Cerebellar nuclear complex (tissue), 1 donor: ENCODE measurements at places on chromosomes 11 and 22.
A peak's percentile ranks its signal among the peaks of the same experiment; 100 is the strongest.

DNA sequence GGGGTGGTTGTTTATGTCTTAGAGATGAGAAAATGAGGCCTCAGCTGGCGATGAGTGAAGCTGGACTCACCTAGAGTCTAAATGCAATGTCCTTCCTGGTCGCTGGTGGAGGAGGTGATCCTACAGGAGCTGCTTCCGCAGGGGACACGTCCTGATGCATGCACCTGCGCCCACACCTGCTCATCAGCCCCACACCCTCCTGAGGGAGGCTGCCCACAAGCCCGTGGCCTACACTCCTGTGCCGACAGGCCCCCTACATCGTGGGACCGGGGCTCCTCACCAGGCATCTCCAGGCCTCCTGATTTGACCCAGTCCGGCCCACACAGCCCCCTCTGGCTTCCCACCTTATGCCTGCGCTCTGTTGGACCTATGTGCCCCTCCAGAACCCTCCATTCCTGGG lies 857.2 kb downstream of the TBC1D22A start:
- no peak for DNase-seq

DNA sequence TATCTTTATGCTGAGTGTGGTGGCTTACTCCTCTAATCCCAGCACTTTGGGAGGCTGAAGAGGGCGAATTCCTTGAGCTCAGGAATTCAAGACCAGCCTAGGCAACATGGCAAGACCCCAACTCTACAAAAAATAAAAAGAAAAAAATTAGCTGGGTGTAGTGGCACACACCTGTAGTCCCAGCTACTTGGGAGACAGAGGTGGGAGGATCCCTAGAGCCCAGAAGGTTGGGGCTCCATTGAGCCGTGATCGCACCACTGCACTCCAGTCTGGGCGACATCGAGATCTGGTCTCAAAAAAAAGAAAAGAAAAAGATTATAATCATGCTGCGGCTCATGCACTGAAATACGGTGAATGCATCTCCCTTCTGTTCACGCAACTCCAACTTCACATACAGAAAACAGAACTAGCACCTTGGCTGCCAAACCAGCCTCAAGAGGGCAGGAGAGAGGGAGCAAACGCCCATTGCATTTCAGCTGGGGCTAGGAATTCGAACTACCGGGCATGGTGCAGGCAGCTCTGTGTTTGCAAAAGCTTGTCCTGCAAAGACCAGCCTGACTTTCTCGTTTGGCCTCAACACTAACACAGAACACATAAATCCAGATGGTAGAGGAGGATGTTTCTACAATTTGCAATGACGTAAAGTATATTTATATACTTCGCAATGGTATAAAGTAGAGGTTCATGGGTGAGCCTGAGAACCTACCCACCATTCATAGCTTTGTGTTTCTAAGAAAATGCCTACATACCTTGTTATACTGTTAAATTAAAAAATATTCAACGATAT lies 6.3 kb upstream of the SYNGR1 start:
- peak; percentile 87 for DNase-seq

- DNase-seq, result no peak
Measured at GRCh38 chr11:110000031-110000502, 93.1 kb upstream of the ZC3H12C start.

DNA sequence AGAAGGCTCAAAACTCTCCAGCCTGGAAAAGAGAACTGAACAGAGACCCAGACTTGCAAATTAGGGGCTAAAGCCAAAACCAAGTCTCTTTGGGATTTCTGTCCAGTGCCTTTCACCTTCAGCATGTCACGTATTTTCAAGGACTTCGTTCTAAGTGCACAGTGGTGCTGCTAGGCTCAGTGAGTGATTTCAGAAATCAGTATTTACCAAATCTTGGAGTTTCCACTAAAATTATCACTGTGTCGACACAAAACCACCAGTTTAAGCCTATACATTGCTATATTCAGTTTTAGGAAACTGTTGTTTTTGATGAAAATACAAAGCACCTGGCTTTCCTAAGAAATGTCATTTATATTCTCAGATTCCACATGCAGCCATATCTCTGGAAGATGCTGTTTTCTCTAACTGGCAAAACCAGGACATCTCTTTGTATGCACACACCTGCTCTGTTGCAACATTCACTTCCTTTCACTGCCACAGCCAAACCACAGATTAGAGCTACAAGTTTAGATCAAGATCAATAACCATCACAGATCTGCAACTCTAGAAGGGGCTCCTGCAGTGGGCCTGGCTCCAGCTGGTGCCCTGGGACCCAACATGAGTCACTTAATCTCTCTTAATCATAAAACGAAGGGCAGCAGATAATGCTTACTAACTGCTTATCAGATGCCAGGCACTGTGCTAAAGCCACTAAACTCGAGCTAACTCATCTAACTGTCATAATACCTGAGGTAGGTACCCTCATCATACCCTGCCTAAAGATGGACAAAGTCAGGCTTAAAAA lies 22.3 kb downstream of the SMCO4 start:
- DNase-seq, result no peak

- no peak for DNase-seq
Measured at GRCh38 chr22:29689880-29690213, 30.0 kb upstream of the CABP7 start.

DNA sequence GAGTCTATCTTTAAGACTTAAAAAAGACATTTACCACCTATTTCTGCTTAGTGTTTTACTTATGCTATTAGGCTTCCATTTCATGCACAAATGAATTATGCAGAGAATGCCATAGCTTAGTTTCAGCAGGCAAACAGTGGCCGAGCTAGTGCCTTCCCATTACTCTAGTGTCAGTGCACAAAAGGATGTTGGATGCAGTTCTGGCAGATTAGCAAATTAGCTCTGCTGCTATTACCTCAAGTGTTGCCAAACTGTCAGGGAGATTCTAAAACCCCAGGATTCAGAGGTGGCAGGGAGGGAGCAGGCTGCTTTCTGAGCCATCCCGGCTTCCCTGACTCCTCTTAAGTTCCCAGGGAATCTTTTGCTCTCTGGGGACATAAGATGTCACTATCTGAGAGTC lies 209.4 kb upstream of the NCAM1 start:
- no peak for DNase-seq

DNA sequence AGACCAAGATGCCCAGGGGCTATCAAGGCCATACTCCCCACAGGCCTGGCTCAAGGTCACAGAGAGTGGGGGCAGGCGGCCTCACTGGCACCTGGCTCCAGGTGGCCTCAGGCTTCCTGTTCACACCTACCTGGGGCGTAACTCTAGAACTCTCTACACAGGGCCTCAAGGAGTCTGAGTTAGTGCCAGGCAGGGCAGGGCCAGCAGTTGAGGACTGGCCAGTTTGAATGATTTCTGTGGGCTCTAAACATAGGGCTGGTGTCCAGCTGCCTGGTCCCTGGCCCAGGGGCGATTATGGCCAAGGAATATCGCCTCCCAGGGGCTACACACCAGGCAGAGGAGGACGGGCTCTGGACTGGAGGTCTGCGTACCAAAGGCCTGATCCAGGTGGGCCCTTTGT lies 79.2 kb downstream of the WNT7B start:
- no peak for DNase-seq

GRCh38 chr11:128477278-128477677 lies 110.1 kb downstream of the ETS1 start:
- no peak for DNase-seq

DNA sequence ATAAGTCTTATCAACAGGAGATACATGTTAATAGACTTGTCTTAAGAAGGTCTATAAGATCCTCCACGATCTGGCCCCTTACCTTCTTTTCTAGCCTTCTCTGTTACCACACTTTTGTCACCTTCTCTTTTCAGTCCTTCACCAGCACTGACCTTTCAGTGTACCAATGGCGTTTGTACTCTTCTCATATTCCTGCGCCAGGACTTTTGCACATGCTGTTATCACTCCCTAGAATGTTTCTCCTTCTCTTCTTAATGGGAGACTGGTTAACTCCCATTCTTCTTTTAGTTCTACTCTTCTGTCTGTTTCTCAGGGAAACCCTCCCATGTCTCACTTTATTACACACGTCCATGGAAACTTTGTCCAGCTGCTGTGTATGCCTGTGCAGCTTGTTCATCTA lies 4.4 kb upstream of the EED start:
- no peak for DNase-seq

DNA sequence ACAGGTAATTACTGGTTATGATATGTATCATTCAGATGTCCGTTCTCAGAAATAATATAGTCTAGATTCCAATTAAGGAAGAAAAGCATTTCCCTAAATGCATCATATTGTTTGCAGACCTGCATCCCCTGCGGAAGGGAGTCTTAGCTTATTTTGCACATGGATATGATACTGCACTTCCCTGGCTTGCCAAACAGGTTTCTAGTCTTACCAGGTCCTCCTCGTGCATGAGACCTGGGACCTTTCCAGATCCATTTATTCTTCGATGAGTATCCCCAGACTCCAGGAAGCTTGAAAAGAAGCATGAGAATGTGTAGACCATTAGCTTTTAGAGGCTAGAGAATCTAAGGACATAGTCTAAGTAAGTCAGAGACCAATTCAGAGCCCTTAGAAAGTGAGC lies 30.6 kb downstream of the CYB5R2 start:
- no peak for DNase-seq

- no peak for DNase-seq
Measured at GRCh38 chr11:47234669-47235100, 13.9 kb downstream of the ACP2 start.

GRCh38 chr11:47396049-47396320 lies 12.4 kb upstream of the SLC39A13 start:
- DNase-seq, result no peak

- no peak for DNase-seq
Measured at GRCh38 chr22:29658176-29658575, 54.7 kb downstream of the NF2 start.
